Immature natural killer cell (primary cell): ENCODE measurements at places on chromosomes 6 and 20.

GRCh38 chr6:10831609-10832008, 6.7 kb downstream of the MAK start:
- no peak for DNase-seq

GRCh38 chr6:9875605-9876353, 539.1 kb downstream of the TFAP2A start:
- no peak for DNase-seq

DNA sequence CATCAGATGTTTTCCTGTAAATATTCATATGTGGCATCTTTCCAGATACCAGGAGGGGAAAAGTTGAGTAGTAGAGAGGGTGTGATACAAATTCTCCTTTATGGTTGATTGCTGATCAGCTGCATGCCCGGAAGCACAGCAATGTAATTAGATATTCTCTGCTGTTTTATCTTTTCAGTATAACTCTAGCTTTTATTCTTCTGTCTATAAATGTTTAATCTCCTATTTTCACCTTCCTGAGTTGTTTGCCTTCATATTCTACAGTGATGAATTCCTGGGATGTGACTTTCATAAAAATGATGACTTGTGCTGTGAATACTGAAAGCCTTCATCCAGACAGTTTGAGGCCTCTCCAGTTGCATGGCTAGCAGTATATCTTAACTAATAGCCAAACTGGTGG, 53.7 kb downstream of the SH3BGRL2 start:
- DNase-seq = no peak

DNA sequence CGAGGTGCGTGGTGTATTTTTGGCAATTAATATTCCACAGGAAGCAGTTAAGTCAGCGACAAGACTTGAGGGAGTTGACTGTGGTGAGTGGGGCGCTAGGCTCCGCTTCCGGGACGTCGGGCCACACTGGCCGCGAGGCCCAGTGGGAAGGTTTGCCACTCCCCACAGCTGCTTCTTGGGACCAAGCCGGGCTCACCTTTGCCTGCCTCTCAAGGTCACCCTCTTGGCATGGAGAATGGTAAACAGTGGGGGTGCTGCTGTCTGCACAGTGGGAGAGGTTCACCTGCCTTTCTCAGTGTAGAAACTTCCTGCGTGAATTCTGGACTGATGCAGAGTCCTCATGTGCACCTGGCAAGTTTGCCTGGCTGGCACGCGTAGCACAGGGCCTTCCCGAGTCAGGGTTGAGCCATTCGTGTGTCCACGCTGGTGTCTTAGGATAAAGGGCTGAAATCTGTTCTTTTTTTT, 6.4 kb downstream of the OSBPL2 start:
- DNase-seq = peak; percentile 43

DNA sequence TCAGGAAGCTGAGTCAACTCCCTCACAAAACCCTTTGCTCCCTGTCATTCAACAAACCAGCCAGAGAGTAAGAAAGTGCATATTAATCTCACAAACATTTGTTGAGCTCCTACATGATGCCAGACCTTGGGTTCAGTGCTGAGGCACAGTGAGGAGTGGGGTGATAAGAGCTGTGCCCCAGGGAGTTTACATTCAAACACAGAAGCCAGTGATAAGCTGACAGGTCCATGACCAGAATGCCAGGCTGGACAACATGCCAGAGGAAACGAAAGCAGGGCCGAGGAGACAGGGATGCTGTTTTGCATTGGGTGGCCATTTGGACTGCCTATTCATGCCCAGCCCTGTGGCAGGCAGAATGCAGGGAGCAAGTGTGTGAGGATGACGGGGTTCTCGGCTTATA, 76.7 kb downstream of the LRFN2 start:
- no peak for DNase-seq

GRCh38 chr20:47972916-47973309, 187.6 kb upstream of the SULF2 start:
- no peak for DNase-seq

DNA sequence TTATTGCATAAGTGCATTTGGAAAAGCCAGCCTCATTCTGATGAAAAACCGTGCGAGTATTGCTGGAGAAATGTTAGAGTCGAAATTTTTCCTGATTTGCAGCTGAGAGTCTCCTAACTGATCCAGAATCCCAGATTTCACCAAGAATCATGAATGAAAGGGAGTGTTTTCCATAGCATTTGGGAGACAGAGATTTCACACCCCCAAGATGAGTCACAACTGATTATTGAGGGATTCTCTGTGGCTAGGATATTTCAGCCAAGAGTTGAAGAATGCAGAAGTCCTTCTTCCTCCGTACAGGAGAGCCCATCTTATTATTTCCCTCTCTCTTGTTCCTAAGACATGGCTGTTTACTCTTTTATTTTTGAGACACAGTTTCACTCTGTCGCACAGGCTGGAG, 82.2 kb upstream of the SALL4 start:
- DNase-seq = no peak

- no peak for DNase-seq
Observed at GRCh38 chr6:14191761-14192160, 74.2 kb downstream of the CD83 start.

DNA sequence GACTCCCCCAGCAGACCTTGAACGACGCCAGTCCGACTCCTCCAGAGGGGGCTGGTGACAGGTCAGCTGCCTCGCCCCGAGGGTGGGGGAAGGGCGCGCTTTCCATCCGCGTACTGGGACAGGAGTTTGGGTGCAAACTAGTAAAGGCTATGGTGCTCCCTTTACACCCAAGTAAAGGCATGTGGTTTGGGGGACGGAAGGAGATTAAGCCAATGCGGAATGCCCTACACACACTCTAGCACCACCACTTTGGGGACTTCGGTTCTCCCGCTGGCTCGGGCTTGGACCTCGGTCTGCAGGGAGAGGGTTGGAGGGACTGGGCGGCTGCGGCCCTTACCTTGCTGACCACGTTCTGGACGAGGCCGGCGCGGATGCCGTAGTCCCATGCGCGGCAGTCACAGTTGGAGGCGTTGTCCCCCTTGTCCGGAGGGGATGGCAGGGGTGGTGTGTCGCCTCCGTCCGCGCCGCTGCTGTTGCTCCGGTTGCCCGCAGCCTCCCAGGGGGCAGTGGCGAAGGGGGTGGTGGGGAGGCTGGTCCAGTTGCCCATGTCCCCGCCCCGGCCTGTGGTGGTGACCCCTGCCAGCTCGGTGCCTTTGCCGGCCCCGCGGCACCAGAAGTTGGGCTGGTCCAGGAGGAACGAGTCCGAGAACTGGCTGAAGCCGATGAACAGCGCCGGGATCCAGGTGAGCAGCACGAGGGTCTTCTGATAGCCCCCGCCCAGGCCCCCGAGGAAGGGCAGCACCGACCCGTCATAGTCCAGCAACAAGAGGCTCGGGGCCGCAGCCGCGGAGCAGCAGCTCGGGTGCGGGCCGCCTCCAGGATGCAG, 1.1 kb downstream of the SLC22A23 start:
- DNase-seq = no peak

- DNase-seq = no peak
Observed at GRCh38 chr6:136964398-136964797, 42.3 kb downstream of the SLC35D3 start.

DNA sequence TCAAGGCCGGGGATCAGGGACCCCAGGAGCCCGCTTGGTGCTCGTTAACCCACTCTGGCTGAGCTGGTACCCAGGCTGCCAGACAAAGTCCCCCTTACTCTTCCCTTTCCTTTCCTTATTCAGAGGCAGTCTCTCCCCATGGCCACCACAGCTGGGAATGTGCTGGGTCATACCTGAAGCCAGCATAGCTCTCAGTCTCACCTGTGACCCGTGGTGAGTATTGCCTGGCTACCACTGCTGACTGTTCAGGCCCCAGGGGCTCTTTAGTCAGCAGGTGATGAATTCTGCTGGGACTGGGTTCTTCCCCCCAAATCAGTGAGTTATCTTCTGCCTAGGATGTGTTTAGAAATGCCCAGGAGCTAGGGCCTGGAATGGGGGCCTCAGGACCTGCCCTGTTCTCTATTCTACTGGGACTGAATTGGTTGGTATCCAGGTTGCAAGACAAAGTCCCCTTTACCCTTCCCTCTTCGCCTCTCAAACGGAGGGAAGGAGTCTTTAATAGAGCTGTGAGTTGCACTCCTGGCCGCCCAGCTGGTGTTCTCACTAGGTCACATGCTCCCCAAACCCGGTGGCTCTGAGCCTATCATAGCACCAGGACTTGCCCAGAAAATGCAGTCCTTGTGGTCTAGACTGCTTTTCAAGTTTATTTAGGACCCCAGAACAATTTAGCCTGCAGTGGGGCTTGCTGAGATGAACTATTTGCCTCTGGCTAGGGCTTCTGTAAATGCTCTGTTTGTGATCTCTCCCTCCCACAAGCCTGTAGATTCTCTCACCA, 64.6 kb downstream of the MYO6 start:
- DNase-seq = no peak

DNA sequence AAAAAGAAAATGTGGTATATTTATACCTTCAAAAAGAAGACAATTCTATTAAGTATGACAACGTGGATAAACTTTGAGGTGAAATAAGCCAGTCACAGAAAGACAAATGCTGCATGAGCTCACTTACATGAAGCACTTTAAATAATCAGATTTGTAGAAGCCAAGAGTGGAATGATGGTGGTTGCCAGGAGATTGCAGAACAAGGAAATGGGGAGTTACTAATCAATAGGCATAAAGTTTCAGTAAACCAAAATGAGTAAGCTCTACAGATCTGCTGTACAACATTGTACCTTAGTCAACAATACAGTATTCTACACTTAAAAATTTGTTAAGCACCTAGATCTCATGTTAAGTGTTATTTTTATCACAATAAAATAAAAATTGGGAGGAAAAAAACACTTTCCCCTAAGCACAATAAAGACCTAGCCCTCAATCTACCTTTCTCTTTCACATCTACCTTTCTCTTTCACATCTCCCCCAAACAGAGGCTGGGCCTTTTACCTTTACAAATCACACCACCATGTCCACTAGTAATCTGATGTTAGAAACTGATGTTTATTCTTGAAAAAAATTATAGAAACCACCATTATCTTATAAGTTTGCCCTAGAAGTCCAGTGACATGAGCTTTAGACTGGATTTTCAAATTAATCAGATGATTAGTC, 73.9 kb downstream of the PKIB start:
- DNase-seq = no peak

- DNase-seq = peak; percentile 57
Observed at GRCh38 chr20:35883778-35884540, 70.3 kb downstream of the SCAND1 start.

GRCh38 chr6:116244284-116244683, 9.6 kb downstream of the TSPYL4 start:
- DNase-seq = no peak

DNA sequence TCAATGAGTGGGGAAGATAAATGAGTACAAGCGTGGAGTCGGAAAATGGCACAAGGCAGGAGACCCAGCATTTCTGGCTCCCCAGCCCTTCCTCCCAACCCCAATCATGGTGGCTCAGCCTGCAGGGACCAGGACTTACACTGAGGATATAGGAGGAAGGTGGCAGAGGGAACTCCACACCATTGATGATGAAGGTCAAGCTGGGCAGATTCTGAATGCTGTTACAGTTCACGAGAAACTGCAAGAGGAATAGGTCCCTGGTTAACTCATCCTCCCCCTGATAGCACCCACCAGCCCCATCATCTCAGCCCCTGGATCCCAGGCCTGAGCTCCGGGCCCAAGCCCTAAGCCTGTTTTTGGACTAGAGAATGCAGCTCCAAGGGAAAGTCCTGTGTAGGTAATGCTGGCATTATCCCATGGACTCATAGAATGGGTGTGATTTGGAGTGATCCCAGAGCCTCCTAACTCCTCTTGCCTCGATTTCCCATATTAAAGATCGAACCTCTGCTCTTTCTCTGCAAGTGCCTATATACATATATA, 2.3 kb upstream of the TFEB start:
- DNase-seq = no peak

DNA sequence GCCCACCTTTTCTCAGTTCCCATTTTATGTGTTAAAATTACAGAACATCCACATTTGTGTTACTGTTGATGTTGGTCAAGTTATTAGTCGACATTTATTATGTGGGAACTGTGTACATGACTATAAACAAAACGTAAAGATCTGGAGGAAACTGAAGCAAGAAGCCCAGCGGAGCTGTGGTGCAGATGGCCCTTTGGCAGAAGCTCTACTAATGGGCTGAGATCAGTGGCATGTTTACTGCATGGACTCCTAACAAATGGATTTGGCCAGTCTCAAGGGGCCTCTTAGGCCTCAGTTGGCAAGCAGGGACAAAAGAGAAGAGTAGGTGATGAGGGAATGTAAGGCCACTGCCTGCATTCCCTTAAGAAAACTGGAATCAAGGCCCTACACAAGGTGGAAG, 282.1 kb upstream of the TCF21 start:
- no peak for DNase-seq

GRCh38 chr20:34824806-34825529, 483 bp downstream of the NCOA6 start:
- DNase-seq = peak; percentile 66

DNA sequence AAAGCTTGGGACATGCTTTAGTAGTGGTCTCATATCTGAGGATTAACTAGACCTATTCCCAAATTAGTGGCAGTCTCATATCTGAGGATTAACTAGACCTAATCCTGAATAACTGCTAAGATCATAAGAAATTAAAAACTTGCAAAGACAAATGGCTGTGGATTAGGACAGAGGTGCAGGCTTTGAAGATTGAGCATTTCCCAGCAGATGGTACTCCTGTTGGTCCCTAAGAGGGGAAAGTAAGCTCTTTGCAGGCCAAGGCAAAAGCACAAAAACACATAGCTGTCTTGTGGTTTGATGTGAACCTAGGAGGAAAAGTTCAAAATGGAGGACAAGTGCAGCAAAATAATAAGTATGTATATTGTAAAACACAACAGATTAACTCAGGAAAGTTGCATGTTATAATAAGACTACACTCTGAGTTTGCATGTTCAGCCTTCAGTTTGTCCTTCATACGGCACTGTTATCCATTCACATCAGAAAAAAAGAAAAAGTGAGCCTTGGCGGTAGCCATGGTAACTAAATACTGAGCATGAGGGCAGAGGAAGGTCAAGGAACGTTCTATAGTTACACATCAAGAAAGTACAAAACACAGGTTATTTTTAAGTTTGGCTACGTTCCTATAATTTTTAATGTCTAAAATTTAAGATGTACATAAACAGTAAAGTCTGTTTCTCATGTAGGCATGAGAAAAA, 62.8 kb downstream of the FILIP1 start:
- DNase-seq = no peak

GRCh38 chr20:9300534-9300933, 213.9 kb upstream of the LAMP5 start:
- no peak for DNase-seq

DNA sequence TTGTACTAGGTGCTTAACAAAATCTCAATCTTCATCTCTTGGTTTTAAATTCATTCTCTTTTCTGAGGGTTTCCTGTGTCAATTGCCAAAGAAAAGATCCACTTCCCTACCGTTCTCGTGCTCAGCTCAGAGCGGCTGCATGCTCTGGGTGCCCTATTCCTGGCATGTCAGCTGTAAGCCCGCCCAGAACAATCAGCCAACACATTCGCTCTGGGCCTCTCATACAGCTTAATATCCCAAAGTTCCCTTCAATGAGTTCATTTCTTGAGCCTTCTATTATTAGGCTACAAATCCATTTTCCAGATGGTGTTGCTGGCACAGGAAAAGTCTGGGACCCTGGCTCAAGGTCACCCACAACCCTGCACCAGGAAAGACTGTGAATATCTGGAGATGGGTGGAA, 24.3 kb upstream of the LRFN2 start:
- DNase-seq = no peak
